ENCODE measurements at places on chromosomes 16 and 17.

DNA sequence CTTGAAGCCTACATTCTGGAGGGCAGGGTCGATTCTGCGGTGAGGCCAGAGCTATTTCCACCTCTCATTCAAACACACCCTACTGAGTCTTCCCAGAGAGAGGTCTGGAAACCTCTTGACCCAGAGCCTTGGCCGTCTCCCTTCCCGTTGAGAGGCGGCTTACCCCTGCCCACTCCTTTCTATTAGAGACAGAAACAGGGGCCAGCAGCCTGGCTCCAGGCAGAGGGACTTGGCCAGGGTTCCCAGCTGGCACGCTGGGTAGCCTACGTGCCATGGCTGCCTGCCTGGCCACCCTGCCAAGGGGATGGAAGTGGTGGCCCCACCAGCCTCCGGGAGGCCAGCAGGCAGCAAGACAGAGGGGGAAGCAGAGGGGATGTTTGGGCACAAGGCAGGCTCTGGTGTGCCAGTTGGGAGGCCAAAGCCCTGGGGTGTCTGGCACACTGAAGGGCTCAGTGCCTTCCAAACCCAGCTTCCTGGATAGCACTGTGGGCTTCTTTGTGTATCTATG, 6.0 kb downstream of the STAC2 start:
- DNase-seq, result no peak

- DNase-seq, result no peak
These were observed 49.5 kb downstream of the BAHCC1 start for GRCh38 chr17:81444610-81445339.

DNA sequence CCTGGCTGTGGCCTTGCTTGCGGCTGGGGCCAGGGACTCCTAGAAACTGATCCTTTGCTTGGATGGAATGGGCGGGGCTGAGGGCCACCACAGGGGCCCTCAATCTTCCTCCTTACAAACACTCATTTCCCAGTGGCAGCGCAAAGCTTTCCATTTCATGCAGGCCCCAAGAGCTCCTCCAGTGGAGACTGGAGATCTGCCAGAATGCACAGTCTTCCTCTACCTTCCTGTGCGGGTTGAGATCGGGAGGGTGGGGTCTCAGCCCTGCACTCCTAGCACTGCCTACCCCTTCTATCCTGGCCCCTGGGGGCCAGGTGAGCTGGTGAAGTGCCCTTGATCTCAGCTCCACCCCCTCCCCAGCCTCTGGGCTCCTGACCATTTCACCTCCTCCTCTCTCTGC, 1.7 kb downstream of the NRN1L start:
- DNase-seq, result no peak

DNA sequence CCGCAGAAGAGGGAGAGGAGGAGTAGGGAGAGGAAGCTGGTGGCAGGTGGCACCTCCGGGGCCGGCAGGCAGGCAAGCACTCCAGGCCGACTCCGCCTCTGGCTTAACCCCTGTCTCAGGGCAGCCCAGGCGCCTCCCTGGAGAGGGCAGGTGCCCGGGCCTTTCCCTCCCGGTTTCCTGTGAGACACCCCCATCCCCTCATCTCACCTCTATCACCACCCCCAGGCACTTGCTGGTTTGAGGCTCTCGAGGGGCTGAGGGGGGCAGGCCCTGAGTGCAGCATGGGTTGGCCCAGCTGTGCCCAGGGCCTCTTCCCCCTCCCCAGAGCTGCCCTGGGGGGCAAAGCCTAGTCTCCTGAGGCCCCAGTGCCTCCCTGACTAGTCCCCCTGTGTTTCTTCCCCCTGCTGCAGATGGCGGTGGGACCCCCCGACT, 6.0 kb downstream of the DOC2A start:
- no peak for DNase-seq

DNA sequence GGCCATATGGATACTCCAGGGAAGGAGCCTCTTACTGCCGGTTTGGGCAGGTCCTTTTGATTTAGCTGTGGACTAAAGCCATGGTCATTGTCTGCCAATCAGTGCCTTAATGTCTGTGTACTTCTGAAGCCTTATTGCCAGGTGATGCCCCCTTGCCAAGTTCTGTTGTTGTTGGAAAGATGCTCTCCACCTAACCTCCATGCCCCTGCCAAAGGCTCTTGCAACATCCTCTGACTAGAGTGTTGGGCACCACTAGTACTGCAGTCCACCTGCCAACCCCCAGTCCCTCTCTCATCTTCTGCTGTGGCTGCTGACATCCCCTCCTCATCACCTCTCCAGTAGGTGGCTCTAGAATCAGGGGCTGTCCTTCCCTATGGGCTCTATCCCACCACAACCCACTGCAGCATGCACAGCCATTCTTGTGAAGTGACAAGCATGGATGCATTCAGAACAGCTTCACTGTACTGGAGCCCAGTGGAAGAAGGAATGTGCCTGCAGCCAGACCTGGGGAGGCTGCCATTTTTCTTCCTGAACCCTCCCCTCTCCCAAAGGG, 375.3 kb upstream of the CDH5 start:
- no peak for DNase-seq

DNA sequence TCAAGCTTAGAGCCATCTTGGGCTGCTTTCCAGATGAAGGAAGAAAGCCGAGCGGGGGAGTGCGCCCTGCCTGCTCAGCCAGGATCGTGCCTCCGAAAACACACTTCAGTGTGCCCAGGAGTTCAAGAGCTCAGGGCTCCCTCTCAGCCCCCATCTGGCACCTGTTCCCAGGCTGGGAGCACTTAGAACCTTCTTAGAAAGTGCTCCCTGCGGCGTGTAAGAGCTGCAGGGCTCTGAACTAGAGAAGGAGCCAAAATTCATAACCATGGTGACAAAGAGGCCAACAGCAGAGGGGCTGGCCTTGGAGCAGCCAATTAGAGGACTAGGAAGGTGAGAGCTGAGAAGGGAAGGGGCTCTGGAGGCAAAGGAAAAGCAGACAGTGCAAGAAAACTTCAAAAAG, 59.0 kb upstream of the TNRC6C start:
- DNase-seq, result no peak

- DNase-seq, result no peak
These were observed 18.4 kb downstream of the SAP30BP start for GRCh38 chr17:75685499-75685898.

DNA sequence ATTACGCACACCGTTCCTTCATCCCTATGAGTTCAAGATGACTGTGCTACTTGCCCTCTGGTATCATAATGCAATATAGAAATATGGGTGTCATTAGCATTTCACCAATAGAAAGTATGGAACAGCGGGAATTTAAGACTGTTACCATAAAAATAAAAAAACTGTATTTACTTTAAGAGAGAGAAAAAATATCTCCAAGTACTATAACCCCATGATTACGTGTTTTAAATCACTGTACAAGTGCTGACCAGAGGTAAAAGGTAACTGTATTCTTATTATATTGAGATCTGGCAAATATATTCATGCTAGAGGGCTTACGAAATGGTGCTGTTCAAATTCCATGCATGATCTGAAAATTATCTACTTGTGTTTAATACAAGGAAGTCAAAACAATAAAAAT, 5.2 kb downstream of the SDR42E1 start:
- no peak for DNase-seq

GRCh38 chr16:9817586-9817985, 364.6 kb downstream of the GRIN2A start:
- DNase-seq, result no peak

DNA sequence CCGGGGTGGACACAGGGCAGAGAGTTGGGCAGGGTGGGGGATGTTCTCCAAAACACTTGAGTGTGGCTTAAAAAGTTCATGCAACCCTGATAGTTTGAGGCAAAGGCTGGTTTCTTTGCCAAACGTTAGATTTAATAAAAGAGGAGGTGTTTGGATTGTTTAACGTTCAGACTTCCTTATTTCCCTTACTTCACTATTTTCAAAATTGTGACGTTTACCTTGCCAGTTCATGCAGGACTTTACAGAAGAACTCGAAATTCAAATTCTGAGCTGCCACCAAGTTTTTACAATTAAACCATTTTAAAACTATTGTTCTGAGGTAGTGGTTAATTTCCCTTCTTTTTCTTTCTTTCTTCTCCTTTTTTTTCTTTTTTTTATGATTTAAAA, 5.5 kb downstream of the SEC14L1 start:
- no peak for DNase-seq

- DNase-seq, result peak; percentile 64
These were observed 16.7 kb upstream of the ERN2 start for GRCh38 chr16:23729503-23730424.

DNA sequence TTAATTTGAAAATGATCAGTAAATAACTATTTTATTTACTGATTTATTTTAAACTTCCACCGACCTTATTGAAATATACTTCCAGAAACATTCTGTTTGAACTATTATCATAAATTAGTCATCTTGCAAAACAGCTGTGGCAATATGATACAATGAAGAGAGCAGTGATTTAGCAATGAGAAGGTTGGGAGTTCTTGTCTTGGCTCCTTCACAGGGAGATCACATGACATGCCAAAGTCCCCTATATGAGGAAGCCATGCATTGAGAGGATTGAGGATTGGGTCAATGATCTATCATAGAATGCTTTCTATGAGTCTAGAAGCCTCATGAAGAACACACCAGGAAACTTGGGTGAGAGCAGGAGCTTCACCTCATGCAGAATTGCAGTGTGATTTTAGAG, 222.7 kb downstream of the LGALS9B start:
- DNase-seq, result no peak

DNA sequence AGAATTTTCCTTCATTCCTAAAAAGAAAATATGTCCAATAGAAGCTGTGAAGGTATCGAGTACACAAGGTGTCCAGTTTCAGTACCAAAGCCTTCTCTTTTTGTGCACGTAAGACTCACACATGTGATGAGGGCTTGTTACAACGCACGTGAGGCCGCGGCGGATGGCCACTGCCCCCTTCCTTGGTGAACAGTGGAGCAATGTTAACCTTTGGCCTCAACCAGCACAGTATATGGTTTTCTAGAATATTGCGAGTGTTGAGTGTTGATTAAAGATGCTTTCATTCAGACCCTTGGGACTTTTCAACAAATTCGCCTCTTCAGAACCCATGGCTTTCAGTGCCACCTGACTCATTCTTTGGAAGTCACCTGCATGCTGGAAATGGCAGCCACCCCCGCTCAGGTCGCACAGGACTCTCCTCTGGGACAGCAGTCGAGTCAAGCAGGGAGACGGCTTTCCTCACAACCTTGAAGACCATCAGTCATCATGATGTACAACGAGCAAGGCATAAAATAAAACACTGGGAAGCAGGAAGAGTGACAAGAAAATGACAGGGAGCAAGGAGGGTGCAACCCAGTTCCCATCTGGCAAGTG, 14.5 kb downstream of the MAP1LC3B start:
- DNase-seq, result no peak

DNA sequence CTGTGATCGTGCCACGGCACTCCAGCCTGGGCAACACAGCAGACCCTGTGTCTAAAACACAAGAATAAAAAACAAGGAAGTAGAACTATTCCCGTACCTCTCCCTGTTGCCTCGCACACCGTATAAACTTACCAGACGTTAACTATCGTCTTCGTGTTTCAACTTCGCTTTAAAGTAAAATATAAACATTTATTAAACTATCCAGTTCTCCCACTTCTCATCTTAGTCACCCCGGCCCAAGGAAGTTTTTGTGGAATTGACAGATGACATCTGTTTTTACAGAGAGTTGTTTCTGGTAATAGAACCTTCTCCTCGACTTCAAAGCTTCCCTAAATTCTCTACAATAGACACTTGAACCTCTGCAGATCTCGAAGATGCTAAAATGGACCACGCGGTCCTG, 83.1 kb downstream of the NXN start:
- DNase-seq, result no peak

DNA sequence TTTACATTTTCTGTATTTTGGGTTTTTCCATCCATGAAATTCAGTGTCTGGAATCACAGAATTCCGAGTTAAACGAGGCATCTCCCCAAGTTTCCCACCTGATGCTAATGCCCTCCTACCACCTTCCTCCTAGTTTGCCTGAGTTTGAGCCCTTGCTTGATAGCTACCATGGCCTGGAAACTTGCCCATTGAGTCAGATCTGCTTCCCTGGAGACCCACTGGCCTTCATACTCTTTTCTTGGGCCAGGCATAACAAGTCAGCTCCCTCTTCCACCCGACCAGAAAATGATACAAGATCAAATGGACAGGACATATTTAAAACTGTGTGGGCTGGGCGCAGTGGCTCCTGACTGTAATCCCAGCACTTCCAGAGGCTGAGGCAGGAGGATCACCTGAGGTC, 10.2 kb downstream of the SETD1A start:
- no peak for DNase-seq

- DNase-seq, result no peak
These were observed 200.0 kb downstream of the NTN1 start for GRCh38 chr17:9221147-9221921.

- no peak for DNase-seq
These were observed 165.2 kb upstream of the CHMP6 start for GRCh38 chr17:80826346-80826954.

DNA sequence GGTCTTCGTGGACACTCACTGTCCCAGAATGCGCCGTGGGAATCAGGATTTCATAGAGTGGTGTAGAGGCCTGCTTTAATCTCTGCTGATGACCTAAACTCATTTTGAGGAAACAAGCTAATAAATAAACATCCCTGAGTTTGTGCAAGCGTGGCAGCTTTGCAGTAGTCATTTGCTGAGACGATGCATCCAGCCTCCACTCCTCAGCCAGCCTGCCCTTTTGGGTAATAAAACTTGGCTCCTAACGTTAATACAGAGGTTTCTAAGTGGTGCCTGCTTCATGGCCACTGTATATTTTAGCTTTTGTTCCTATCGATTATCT, 1.3 kb downstream of the DGKE start:
- no peak for DNase-seq
